ENCODE measurements at places on chromosomes 6 and 20.

DNA sequence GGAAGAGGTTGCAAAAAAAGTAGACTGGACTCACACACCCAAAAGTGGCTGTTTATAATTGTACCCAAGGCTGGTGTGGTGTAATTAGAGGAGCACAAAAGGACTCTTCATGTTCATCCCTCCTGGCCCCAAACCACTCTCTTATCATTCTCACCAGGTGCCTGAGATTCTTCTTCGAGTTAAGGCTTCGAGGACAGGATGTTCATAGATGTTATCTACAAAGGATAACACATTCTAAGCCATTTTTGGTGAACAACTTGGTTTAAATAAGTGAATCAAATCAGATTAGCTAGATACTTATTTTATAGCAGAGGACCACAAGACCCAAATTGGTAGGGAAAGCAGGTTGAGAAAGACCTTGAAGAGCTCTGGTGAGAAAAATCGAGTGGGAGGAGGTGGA, 73.1 kb upstream of the SUPT3H start:
- DNase-seq = no peak

- DNase-seq = no peak
Observed at GRCh38 chr20:42368910-42369309, 750.7 kb upstream of the CHD6 start.

DNA sequence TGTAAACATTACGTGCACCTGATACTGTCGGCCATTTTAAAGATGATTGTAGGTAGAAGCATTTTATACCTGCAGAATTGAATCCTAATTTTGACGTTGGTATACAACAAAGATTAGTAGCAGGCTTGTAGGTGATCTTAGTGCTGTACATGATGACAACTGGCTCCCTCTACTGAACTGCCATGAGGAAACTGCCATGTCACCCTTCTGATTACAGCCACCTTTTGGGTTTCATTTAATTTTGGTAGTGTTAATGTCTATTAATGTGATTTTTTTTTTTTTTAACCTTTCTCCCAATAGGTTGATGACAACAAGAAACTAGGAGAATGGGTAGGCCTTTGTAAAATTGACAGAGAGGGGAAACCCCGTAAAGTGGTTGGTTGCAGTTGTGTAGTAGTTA, 2.3 kb downstream of the RPS12 start:
- DNase-seq = no peak

GRCh38 chr6:143747347-143747842, 69.6 kb downstream of the PHACTR2 start:
- DNase-seq = no peak

DNA sequence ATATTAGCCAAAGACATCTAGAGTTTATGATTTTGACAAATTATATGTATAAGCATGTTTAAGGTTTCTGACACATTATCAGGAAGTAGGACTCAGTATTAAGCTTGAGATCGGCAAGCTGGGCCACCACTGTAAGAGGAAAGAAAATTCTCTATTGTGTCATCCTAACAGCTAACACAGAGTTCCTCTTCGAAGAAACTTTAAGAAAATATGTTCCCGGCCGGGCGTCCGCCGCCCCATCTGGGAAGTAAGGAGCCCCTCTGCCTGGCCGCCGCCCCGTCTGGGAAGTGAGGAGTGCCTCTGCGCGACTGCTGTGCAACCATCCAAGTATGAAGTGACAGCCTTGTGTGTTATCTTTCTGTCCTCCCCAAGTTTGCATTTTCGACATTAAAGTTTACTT, 23.0 kb downstream of the USP49 start:
- no peak for DNase-seq

DNA sequence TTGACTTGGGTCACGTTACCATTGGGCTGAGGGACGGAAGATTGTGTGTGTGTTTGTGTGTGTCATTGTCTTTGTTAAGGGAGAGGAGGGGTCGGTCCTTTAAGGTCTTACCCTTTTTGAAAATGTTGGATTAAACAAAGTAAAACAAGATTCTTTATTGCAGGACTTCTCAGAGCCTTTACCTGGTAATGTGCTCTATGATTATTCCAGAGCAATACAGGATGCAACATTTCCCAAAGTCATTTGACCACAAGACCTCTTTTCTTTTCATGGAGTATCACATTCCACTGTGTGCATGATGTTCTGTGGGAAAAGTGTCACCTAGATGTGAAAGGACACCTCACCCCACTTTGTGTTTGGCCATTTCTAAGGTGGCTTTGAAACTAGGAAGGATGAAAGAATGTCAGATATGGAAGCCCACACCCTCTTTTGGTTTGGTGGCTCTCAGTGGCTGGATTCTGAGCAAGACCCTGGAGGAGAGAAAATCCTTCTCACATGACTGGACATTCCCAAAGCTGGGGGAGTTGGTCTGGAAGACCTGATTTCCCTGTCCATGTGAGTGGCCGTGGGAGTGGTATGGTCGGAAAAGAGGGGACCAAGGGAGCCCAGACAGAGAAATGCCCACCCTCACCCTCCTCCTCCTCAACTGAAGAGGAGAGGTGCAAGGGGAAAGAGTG, 18.2 kb upstream of the ZNF831 start:
- no peak for DNase-seq

DNA sequence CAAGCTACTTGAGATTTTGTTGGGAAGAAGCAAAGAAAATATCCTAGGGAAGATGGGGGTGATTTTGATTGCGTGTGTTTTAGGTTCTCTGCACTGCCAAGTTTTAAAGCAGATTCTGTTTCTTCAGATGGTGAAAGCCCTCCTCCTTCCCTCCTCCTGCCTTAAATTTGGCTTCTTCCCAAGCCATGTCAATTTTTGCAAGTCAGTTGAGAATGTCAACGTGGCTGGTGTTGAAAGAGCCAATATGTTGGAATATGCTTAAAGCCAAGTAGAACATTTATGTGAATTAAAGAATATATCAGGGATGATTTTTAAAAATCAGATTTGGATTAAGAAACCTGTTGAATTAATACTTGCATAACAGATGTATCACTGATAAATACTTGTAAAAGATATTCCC, 270.8 kb downstream of the ARID1B start:
- DNase-seq = peak; percentile 39

DNA sequence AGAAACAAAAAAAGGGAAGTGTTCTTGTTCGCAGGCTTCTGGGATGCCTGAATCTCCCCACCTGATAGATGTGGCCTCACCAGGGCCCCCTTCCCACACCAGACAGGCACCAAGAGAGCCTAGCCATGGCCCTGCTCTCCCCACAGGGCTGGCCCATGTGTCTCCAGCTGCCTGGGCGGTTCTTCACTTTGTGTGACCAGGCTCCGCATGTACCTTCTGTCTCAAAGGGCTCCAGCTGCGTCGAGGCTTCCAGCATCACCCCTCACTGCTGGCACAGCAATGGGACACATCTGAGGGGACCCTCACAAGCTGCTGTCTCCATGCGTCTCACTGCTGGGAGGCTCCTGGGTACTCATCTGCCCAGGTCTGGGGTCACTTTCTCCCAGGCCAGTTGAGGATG, 362.9 kb downstream of the ZFAND3 start:
- no peak for DNase-seq

DNA sequence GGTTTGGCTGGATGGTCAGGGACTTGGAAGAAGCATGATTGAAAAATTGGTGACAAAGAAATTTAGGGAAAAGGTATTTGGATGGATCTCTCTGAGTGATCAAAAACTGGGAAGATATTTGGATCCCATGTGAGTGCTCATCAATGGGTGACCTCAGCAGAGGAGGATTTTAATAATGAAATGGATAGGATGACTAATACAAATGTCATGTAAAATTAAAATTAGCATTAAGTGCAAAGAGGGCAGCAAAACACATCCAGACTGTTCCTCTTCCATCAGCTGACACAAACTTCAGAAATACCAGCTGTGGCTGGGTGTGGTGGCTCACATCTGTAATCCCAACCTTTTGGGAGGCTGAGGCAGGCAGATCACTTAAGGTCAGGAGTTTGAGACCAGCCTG, 151.7 kb downstream of the THBS2 start:
- DNase-seq = no peak

GRCh38 chr6:12605888-12606345, 110.7 kb upstream of the PHACTR1 start:
- no peak for DNase-seq

- no peak for DNase-seq
Observed at GRCh38 chr20:48603819-48604405, 223.9 kb downstream of the PREX1 start.

DNA sequence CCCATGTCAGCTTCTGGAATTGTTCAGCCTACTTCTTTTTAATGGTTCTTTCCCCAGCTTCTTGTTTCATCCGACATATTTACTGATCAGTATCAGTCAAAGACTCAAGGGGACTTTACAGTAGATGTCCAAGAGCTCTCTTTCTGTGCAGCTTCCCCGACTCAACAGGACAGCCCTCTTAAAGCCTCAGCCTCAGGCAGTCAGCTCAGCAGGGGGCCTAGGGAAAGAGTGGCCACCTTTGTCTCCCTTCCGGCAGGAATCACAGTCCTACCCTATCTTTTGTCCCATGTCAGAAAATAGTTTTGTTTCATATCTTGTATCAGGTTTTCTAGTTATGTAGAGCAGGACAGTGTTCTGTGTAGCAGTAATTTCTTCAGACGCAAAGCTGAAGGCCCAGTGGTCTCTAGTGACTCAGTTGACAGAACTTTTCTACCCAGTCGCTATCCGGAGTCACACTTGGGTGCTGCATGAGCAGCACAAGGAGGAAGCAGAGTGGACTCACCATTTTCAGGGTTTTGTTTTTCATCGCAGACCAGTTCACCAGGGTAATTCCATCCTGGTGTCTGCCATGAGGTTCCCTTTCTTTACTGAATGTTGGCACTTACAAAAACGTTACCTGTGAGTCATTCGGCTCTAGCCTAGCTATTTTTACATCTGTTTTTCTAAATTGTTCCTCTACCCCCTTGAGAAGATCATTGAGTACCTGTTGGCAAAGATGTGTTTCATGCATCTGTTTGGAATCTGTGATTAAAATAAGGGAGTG, 47.7 kb downstream of the SPATA2 start:
- no peak for DNase-seq

DNA sequence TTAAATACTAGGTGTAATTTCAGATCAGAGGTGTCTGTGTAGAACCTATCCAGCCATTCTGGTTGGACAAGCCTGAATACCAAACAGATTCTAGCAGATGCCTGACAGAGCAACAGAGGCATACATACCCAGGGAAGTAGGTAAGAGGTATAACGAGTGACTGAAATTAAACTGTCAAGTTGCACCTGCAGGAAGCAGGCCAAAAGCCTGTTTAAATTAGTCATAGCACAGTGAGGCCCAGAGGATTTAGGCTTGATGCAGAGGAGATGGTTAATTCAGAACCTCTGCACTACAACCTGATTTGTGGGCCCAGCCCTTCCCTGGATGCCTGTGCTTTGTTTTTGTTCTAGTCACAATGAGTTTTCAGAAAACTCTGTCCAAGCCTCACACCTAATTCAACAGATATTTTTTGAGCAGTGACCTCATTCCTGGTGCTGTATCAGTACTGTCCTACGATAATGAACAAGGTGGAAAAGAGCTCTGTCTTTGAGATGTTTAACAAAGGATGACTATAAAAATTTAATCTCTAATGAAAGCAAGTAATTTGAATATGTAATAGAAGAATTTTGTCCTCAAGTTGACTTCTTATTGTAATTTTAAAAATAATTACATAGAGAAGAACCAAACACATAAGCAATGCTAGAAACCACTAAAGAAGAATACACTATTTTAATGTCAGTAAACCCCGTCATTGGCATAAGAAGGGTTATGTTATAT, 31.7 kb downstream of the C6orf58 start:
- DNase-seq = no peak

DNA sequence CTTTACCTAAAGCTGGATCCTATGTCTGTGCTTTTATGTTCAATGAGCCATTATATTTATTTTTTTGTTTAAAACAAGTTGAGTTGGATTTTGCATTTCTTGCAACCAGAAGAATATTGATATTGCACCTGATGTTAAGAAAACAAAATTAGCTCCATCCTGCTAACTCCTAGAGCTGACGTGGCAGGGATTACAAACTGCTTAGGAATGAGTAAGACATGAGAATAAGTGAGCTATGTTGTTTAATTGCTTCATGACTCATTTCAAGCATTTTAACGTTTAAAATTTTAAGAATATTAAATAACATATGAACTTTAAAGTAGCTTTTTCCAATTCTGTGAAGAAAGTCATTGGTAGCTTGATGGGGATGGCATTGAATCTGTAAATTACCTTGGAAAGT, 663.5 kb downstream of the EPM2A start:
- DNase-seq = peak; percentile 46

DNA sequence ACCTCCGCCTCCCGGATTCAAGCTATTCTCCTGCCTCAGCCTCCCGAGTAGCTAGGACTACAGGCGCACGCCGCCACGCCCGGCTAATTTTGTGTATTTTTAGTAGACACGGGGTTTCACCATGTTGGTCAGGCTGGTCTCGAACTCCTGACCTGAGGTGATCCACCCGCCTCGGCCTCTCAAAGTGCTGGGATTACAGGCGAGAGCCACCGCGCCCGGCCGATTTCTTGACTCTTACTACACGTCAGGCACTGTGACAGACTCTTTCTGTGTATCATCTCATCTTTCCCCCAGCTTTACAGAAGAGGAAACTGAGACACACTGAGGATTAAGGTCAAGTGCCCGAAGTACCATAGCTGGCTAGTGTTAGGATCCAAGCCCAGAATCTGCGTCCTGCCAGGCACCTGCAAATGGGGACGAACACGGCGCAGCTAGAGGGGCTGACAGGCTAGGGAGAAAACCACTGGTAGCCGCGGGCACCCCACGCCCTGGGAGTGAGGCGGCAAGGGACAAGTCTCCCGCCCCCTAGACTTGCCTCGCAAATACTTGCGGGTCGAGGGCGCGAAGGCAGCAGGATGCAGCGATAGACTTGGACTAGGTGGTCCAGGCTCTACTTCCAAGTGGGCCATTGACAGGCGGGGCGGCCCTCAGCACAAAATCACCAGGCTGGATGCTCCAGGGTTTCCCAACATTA, 1.1 kb upstream of the TAF8 start:
- no peak for DNase-seq

DNA sequence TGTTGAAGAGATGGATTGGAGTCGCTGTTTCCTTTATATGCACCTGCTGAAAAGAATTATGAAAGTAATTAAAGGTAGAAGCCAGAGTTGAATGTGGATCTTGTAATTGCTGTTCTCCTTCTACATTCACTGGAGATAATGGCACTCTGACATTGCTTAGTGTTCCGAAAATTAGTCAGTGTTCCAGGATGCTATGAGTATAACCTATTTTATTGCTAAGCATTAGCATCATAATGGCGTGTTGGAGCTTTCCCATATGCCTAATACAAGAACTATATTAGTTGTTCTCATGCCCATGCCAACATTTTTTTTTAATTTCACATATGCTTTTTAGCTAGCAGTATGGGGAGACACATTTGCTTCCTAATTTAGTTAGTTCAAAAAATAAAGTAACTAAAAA, 236.4 kb downstream of the ARHGAP18 start:
- DNase-seq = no peak

- DNase-seq = no peak
Observed at GRCh38 chr20:52668626-52669025, 303.5 kb upstream of the TSHZ2 start.

DNA sequence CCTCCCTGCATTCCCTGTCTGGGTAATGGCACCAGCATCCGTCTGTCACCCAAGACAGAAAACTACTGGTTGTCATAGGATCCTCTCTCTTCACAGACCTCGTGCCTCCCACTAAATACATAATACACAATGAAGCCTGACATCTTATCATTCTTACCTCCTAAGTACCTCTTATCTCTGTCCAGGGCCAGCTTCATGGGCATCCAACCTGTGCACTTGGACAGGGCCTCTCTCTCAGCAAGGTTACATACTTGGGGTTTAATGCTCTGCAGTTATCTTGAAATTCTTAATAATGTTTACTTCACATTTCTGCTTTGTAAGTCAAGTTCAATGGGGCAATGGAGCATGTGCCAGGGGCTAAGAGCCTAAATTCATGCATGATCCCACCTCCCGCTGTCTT, 30.8 kb upstream of the KLHL31 start:
- DNase-seq = no peak

- no peak for DNase-seq
Observed at GRCh38 chr6:170523256-170524171, 29.6 kb downstream of the PSMB1 start.

Measured in fibroblast of skin of left quadriceps (primary cell).